ENCODE measurements at places on chromosomes 3 and 15.
A peak's percentile ranks its signal among the peaks of the same experiment; 100 is the strongest.

- DNase-seq, result no peak
These were observed 91.1 kb upstream of the IL12A start for GRCh38 chr3:159897331-159898075.

GRCh38 chr3:45571969-45572368 lies 22.6 kb upstream of the LIMD1 start:
- no peak for DNase-seq

DNA sequence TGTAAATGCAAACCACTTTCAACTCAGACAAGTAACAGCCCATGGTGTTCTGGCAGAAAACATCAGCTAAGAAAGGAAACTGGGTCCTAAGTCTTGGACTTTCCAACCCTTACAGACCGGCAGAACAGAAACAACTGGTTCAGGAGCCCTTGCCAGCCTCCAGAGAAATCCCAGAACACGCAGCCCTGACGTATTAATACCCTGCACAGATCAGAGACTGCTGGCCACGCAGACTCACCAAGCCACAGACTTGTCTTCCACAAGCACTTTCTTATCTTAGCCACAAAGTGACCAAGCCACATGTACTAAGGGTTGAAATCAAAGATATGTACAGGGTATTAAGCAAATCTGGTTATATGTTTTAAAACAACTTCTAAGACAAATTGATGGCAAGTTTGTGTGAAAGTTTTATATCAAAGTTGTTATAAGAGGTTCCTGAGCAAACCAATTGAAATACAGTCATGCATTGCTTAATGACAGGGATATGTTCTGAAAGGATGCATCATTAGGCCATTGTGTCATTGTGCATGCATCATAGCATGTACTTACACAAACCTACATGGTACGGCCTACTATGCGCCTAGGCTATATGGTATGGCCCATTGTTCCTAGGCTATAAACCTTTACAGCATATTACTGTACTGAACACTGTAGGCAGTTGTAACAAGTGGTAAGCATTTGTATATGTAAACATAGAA lies 36.8 kb downstream of the BTD start:
- no peak for DNase-seq

- DNase-seq, result peak; percentile 36
These were observed 762 bp downstream of the NCK1 start for GRCh38 chr3:136862617-136863322.

GRCh38 chr3:149717391-149718056 lies 34.8 kb downstream of the COMMD2 start:
- DNase-seq, result peak; percentile 3

GRCh38 chr3:127489357-127489756 lies 101.2 kb downstream of the TPRA1 start:
- DNase-seq, result no peak

GRCh38 chr3:129312671-129313414 lies 34.2 kb downstream of the HMCES start:
- no peak for DNase-seq

DNA sequence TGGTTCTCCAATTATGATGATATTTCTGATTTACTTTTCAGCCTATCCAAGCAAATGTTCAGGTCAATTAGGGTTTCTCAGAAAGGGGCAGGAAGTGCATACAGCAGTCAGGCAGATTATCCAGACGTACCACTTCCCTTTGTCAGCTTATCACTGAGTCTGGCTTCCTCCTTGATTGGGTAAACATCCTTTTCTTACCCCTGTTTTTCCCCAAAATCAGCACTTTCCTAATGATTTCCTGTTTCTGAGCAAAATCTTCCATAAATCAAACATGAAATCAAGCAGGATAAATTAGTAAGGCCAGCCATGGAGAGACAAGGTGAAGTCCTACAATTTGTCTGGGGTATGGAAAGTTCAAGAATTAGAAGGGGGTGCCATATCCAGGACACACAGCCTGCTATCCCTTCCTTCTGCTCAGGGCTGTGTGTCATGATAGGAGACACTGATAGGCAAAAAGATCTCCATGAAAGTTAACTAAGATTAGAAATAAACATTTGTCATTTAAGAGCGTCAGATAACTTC lies 29.0 kb downstream of the ADIPOQ start:
- peak; percentile 12 for DNase-seq

DNA sequence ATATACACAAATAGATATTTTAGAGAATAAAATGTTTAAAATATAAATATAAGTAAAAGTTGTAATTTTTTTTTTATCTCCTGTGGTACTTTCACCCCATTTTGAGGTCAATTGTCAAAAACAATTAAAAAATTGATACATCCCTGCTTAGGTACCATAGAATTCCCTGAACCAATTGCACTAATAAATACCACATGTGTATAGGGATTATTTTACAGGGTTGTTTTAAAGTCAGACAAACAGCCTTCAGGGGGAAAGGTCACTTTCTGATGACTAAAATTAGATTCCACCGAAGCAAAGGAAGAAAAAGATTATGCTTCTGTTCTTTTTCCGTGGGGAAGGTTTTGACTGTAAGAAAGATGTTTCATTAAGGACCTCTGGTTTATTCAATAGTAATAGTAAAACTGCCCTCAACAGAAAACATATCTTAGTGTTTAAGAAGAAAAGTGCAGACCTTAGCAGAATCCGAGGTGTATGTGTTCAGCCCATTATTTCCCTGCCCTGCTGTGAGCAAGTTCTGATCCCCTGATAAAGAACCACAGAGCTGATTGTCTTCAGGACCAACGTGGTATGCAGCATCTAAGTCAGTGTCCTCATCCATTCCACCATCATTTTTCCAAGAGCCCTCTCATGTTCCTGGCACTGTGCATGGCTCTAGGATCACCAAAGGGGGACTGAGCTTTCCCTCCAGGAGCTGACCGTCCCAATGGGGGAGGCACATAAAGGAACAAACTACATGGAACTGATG lies 132.9 kb upstream of the IL12A start:
- DNase-seq, result no peak

- no peak for DNase-seq
These were observed 18.5 kb downstream of the KBTBD8 start for GRCh38 chr3:67016522-67017080.

DNA sequence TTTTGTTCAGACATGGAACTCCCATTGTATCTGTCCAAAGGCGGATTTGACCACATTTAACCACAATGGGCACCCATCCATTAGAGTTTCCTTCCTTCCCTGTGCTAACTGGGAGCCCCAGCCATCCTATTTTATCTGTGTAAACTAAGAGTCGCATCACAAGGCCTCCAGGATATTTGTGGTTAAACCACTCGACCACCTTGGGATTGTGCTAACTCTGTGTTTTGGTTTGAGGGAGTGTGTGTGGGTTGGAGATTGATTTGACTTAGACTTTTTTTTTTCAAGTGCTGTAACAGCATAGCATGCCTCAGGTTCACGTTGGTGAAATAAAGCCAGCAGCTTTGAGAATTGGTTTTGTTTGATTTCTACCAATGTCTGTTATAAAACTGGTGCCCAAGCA lies 100.4 kb upstream of the TP63 start:
- no peak for DNase-seq

DNA sequence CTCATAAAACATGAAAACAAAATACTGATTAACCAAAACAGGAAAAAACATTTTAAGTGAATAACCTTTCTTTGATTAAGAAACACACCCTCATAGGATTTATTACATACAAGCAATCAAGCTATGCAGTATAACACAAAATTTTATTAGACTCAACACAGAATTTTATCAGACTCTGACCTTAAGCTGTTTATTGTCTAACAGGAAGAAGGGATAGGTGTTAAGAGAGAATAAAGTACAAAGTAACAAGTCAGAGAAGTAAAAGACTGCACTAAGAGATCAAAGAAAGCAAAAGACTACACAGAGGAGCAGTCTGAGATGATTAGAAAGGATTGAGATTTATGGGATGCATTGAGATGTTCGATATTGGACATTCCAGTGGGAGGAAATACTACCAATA lies 37.6 kb downstream of the ICE2 start:
- no peak for DNase-seq

DNA sequence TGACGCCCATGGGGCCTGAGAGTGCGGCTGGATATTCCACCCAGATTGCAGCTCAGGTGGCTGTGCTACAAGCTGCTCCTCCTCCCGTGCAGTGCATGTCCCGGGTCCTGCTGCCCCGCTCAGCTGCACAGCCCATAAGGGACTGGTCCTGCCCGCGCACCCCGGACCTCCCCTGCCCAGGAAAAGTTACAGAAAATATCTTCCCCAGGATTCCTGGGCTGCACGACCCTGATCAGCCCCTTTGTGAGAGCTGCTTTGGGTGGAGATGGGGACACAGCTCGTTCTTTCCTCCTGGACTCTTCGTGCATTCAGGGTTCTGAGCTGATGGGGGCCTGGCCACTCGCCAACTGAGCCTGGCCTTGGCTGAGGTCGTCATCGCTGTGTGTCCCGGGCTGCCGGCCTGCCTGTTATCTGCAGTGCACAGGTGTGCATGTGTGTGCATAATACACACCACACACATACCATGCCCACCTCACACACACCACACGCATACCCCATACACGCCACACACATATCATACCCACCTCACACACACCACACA lies 28.8 kb downstream of the APBA2 start:
- DNase-seq, result no peak

DNA sequence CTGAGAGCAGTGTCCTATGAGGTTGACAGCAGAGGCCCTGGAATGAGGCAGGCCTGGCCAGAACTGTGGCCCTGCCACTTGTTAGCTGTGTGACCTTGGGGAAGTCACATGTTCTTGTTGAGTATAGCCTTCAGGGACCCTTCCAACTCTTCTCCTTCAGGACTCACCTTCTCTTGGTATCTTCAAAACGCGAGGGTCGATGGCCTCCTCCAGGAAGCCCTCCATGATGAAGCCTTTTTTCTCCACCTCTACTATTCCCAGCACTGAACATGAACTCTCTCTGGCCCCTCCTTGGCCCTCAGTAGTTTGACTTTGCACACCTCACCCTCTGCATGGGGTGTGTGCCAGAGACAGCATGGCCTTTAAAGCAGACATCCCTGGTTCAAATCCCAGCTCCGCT lies 195.1 kb upstream of the LINGO1 start:
- no peak for DNase-seq
